Suprapubic skin (tissue), 4 donors: ENCODE measurements at places on chromosomes 1 and 21. TPM values are rescaled to one million over a fixed set of nuclear protein-coding genes. Genes with fewer than 3 reads are reported as not detected.

The TDRKH gene
- 2.3 TPM for total RNA-seq

The TNNT2 gene
- 7.9 TPM for total RNA-seq

The PRKAA2 gene
- 1.4 TPM for total RNA-seq

The ABCA4 gene
- total RNA-seq, result 2.8 TPM

The KRTAP12-2 gene
- 8.2 TPM for total RNA-seq

The FCN3 gene
- total RNA-seq, result 7.1 TPM

The CFHR3 gene
- total RNA-seq, result not detected

The DUSP10 gene
- total RNA-seq, result 17.2 TPM

The PRXL2B gene
- total RNA-seq, result 11.5 TPM

The MYOG gene
- total RNA-seq, result not detected

The TMEM125 gene
- 19.5 TPM for total RNA-seq

The NFASC gene
- total RNA-seq, result 12.7 TPM
